ENCODE measurements at places on chromosomes 4 and X. TPM values are rescaled to one million over a fixed set of nuclear protein-coding genes. Genes with fewer than 3 reads are reported as not detected.

GRCh38 chrX:130051176-130051845 lies 59.0 kb downstream of the ELF4 start:
- DNase-seq = no peak

DNA sequence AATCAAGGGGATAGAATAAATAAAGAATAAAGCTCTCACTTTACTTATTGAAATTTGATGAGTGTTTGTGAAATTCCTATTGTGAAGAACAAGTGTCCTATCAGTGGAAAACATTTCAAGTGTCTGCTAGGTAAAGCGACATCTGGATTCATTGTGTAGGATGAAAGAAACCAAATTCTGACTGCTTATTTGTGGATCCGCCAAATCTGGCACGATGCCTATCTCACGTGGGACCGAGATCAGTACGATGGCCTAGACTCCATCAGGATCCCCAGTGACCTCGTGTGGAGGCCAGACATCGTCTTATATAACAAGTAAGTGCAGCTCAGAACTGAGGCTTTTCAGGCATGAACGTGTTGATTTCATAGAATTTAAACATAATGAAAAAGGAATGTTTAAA lies 1.9 kb downstream of the CHRNA9 start:
- DNase-seq = no peak

GRCh38 chr4:82491251-82491960 lies 61.0 kb downstream of the ENOPH1 start:
- DNase-seq = no peak

GRCh38 chr4:110808351-110808878 lies 185.5 kb upstream of the PITX2 start:
- DNase-seq = no peak

Gene MAOA
- 13.2 TPM for total RNA-seq

- DNase-seq = no peak
These were observed 4.0 kb downstream of the TCEAL2 start for GRCh38 chrX:102129473-102129872.

GRCh38 chrX:130287071-130287770 lies 18.5 kb upstream of the ZNF280C start:
- no peak for DNase-seq

GRCh38 chr4:77082886-77083608 lies 7.3 kb upstream of the CCNI start:
- DNase-seq = no peak

Gene MAGEA12
- total RNA-seq = not detected

- DNase-seq = no peak
These were observed 31.1 kb downstream of the ACOX3 start for GRCh38 chr4:8409264-8410065.

GRCh38 chr4:183639291-183639690 lies 19.7 kb downstream of the RWDD4 start:
- no peak for DNase-seq

Gene FRMPD3
- total RNA-seq = 0.14 TPM

DNA sequence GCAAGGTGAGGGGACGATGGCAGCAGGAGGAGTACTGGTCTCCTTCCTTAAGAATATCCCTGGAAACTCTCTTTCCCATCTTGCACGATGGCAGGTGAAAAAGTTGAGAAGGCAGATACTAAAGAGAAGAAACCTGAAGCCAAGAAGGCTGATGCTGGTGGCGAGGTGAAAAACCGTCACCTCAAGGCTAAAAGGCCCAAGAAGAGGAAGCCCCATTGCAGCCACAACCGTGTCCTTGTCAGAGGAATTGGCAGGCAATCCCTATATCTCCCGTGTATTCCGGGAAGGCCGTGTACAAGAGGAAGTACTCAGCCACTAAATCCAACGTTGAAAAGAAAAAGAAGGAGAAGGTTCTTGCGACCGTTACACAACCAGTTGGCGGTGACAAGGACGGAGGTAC lies 40.0 kb downstream of the CRLF2 start:
- DNase-seq = no peak

Gene ODAM
- not detected for total RNA-seq

DNA sequence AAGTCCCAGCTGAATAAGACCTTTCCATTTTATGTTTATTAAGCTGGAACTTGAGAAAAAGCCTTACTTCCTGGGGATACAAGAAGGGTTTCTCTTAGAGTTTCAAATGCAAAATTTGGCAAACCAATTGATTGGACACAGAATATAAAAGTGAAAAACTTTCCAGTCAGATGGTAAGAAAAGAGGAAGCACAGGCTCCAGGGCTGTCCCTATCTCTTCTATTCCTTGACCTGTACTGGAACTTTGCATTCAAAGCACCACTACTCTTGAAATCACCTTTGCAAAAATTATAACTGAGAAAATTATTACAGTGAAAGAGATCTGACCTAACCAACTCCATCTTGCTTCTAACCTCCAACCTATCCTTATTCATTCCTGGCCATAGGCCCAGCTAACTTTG lies 11.7 kb downstream of the PROM1 start:
- DNase-seq = no peak

Gene SASH3
- 2.1 TPM for total RNA-seq

Gene SMIM43
- not detected for total RNA-seq

Gene HS6ST2
- 0.77 TPM for total RNA-seq

DNA sequence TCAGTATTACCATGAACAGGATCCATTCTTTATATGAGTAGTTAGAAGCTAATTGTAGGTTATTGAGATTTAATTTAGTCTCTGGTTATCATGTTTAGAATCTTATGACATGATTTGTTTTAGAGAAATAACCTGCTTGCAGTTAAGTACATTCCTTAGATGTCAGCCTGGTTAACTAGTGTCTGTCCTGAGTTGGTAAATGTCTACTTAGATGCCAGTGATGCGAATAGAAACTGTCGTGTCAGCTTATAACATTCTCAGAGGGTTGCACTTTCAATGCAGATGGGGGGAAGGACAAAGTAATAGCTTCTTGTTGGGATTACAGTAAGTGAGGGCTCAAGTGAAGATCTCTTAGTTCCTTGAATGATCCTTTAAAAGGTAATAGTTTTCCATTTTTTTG lies 227.8 kb upstream of the SPRY1 start:
- no peak for DNase-seq

Gene GYG2
- total RNA-seq = 1.0 TPM

DNA sequence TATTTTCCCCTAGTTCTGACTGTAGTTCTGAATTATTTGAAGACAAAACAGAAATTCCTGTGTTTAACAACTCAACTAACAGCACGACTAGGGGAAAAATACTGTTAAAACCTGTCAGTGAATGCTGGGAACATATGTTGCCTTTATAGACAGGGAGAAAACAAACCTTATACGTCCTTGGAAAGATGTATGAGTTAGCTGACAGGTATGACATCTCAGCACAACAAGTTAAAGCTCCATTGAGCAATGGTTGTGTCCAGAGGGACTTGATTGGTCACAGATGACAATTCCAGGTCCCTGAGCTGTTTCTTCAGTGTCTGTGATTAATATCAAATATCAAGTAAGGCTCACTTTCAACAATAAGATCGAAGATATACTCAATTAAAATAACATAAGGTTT lies 58.2 kb upstream of the DDIT4L start:
- no peak for DNase-seq

GRCh38 chr4:163350672-163351071 lies 7.0 kb downstream of the NPY5R start:
- DNase-seq = no peak

All from uterus (tissue), 4 donors.